Gastroesophageal sphincter (tissue), 4 donors: ENCODE measurements at places on chromosomes 11 and 22. TPM values are rescaled to one million over a fixed set of nuclear protein-coding genes. Genes with fewer than 3 reads are reported as not detected.
A peak's percentile ranks its signal among the peaks of the same experiment; 100 is the strongest.

- ATAC-seq = peak; percentile 59
Measured at GRCh38 chr22:38062791-38063190, 5.6 kb downstream of the PICK1 start.

FOLR2 gene
- 15.4 TPM for total RNA-seq

DNA sequence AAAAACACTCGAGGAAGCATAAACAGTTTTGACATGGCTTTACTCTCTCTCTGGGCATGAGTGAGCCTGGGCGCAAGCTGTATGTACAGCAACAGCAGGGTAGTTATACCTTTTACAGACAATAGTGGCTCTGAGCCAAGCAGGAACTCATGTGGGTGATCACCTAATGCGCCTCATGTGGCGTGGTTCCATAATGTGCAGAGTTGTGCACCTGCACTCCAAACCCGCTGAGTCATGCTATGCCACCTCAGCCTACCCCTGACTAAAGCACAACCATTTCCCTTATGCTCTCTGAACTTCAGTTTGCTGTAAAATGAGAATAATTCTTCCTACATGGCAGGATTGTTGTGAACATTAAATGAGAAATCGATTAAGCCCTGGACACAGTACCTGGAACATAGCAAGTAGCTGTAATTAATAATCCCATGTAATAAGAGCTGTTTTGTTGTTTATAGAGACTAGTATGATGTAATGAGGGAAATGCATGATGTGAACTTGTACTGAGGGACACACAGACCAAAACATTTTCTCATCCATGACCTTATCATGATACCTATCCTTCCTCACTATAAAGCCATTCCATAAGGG, 71.6 kb downstream of the CCDC34 start:
- ATAC-seq = no peak

IZUMO1R gene
- not detected for total RNA-seq

- ATAC-seq = peak; percentile 64
Measured at GRCh38 chr22:50696799-50697561, 24.4 kb downstream of the SHANK3 start.

SHISAL1 gene
- total RNA-seq = 6.3 TPM

DNA sequence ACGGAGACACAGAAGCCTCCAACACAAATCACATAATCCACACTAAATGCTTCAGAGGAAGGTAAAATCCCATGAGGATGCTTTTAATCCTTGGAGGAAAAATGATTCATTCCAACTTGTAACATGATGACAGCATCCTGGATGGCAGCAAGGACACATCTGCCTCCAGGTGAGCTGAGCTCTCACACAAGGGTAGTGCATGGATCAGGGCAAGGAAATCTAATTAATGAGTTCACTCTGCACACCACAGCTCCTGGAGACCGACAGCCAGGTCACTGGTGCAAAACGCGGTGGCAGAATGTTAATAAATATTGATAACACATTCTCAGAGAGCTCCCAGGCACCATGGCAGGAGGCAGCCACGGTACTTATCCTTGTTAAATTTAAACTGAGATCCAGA, 40.3 kb upstream of the CYP2D6 start:
- ATAC-seq = no peak

DNA sequence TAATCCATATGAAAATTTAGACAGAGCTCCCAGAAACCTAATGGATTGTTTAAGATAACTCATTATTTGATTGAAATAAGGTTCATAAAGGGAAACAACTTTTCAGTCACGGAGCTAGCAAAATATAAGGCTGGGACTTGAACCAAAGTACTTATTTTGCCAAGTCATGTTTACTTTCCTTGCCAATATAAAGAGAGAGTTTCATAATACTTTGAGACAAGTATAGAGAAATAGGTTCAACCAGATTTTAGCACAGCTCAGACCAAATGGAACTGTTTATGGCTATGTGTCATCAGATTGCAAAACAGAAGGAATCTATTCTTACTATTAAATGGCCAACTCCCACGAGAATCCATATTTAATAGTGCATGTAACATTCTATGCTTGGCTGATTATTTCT, 1517.5 kb upstream of the TENM4 start:
- peak; percentile 71 for ATAC-seq

DNA sequence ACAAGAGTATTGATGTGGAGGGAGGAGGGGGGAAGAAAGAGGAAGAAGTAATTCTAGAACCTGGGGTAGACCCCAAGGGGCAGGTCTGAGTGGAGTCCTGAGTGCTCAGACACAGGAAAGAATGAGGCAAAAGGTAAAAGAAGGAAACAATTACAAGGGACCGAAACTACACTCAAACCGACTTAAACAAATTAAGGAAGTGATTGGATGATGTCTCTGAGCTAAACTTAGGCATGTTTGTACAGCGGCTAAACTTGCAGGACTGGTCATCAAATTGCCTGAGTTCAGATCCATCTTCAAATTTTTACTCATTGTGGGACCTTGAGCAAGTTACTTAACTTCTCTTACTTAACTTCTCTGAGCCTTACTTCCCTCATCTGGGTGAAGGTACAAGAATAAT, 86.3 kb upstream of the LRRC55 start:
- ATAC-seq = no peak

GRCh38 chr11:132242632-132243031, 872.2 kb downstream of the NTM start:
- ATAC-seq = no peak

- ATAC-seq = no peak
Measured at GRCh38 chr11:76455331-76455730, 10.5 kb downstream of the EMSY start.

NPAS4 gene
- 2.6 TPM for total RNA-seq

GRCh38 chr22:25161017-25161915, 38.4 kb upstream of the CRYBB3 start:
- no peak for ATAC-seq

SERPINH1 gene
- 127 TPM for total RNA-seq

GRCh38 chr11:117045956-117046355, 52.3 kb downstream of the SIK3 start:
- ATAC-seq = peak; percentile 58
